ENCODE measurements at places on chromosomes 11 and 22.
A peak's percentile ranks its signal among the peaks of the same experiment; 100 is the strongest.

DNA sequence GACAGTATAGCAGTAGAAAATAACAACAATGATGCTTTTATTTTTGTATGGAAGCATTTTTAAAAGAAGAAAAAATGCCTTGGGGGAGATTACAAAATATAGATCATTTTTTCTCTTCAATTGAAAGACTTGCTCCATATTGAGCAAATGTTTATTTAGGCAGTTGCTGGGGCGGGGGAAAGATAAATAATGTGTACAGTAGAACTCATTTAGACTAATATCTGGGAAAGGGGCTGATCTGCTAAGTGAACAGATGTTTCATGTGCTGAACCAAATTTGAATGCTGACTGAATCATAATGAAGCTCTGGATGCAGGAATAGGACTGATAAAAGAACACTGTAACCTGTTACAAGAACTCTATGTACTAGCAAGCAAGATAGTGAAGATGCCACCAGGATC, 457.1 kb upstream of the TENM4 start:
- DNase-seq, result no peak

DNA sequence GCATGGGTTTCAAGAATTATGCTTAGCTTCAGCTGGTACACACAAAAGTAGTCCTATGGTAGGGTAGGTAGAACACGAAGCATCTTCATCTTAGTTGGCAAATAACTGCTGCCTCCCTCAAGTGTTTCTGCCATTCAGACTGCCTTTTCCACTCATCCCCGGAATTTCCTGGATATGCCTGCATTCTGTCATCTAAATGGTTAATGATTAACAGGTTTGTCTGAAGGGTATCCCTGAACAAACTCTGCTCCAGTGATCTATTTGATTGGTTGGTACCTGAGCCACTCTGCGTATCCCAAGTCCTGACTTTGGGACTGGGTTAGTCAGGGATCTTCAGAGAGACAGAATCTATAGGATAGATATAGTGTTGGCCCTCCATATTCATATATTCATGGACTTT, 272.3 kb upstream of the RAG2 start:
- DNase-seq, result no peak

- DNase-seq, result no peak
Measured at GRCh38 chr22:29720811-29721323, 1.1 kb downstream of the CABP7 start.

- DNase-seq, result peak; percentile 77
Measured at GRCh38 chr11:41497974-41498373, 38.5 kb upstream of the LRRC4C start.

- no peak for DNase-seq
Measured at GRCh38 chr11:12085371-12086251, 24.8 kb upstream of the MICAL2 start.

- DNase-seq, result no peak
Measured at GRCh38 chr11:118207079-118207478, 17.7 kb downstream of the JAML start.

DNA sequence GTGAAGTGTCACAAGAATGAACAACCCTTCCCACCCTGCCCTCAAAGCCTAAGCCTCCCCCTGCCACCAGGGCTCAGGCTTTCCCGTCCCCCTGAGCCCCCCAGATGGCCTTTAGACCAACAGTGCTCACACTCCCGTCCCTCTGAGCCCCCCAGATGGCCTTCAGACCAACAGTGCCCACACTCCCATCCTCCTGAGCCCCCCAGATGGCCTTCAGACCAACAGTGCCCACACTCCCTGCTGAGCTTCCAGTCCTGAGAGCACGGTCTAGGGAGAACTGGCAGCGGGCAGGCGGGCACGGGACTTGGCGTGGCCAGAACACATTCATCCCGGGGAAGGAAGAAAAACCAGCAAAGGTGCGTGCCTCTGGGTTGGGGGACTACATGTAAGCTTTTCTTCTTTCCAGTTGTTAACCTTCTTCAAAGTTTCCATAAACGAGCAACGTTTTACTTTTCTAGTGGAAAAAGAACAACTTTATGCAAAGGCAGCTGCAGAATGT, 2.5 kb downstream of the MRGPRG start:
- no peak for DNase-seq

GRCh38 chr11:43736502-43737200, 56.1 kb downstream of the HSD17B12 start:
- peak; percentile 87 for DNase-seq

DNA sequence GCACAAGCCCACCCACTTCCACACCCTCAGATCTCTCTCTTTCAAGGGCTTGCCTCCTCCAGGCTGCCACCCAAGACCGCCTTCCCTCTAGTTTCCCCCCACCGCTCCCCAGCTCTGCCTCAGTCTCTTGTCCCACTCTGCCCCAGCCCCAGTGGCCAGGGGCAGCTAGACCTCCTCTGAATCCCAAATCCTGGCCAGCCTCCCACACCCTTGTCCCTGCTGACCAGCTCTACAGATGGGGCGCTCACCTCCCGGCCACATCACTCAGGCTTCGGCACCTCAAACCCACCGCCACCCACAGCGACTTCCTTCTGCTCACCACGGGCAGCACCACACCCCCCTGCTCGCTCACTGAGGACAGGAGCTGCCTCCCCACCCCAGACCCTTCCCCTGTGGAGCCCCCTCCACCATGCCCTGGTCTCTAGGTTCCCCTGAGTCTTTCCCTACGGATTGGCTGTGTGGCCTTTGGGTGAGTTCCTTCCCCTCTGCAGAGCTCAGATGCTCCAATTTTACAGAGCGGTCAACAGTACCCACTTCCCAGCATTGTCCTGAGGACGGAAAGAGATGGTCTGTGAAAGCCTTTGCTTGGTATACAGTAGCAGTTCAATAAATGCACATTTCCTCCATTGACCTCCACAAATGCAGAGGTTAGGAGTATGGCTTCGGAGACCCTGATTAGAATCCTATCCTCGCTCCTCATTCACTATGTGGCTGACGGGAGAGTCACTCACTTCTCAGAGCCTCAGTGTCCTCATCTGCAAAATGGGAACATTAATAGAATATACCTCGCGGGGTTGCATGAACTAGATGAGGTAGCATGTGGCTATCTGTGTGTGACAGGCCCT, 11.5 kb upstream of the SPI1 start:
- no peak for DNase-seq

DNA sequence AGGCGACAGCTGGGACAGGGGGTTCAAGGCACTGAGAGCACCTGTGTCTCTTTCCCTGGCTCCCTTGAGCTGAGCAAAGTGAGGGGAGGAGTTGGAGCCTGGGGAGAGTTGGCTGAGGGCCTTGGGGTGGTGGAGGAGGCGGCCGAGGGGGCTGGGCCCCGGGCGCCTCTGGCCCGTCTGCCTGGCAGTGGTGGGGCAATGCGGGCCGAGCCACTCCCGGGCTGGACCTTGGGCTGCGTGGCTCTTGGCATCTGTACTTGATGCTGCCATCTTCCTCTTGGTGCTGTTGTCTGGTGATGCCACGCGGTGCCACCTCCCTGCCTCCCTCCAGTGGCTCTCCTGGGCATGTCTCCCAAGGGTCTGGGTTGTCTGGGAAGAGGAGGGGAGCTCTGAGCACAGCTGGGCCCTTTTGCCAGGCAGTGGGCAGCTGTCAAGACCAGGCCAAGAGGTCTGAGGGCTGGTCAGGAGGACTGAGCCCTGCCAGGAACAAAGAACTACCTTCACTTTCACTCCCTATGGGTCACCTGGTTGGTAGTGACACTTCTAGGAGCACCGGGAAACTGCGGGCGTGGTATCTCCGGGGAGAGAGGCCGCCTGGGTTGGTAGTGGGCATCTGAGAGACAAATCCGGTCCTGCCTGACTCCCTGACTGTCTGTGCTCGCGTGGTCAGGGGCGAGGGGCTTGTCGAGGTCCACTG, 1.3 kb downstream of the GRIK4 start:
- no peak for DNase-seq

GRCh38 chr11:129612447-129612961, 203.1 kb upstream of the TMEM45B start:
- DNase-seq, result no peak

DNA sequence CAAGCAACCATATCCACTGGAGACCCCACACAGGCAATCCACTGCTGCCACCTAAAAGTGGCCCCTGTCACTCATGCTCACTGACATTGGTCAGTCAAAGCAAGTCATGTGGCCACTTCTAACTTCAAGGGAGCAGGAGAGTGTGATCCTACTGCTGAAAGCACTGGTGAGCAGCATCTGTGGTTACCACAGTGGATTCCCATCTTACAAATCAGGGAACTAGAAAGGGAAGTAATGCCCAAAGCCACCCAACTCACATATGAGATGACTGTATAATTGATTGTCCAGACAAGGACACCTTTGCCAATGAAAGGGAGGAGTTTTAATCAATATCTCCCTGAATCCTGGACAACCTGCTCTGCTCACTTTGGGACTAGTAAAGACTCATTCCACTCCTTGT, 17.7 kb downstream of the RCN1 start:
- no peak for DNase-seq

- no peak for DNase-seq
Measured at GRCh38 chr11:71116693-71117040, 135.7 kb downstream of the SHANK2 start.

DNA sequence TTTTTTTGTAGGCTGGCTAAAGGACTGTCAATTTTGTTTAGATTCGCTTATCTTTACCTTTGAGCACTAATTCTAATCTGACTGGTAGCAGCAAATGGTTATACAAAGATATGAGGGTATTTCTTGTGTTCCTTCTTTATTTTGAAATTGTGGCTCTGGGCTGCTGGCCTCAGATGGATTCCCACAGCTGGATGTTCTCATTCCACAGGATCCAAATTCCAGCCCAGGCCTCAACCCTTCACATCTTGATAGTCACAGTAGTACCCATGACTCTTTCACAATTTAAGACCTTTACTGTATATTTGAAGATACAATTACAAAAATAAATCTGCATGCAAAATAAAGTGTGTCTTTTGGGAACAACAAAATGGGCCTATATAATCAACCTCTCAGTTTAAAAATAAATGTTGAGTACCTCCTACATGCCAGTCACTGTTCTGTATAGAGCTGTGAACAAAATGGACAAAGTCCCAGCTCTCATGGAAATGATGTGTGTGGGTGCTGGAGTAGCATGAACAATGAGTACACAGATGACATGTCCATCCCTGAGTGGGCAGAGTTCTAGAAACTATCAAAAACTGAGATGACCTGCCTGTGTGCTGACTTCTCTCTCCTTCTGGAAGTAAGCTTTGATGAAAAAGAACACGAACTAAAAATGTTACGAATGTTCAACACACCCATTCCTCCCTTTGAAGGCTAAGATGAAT, 51.7 kb upstream of the FBXO3 start:
- no peak for DNase-seq

DNA sequence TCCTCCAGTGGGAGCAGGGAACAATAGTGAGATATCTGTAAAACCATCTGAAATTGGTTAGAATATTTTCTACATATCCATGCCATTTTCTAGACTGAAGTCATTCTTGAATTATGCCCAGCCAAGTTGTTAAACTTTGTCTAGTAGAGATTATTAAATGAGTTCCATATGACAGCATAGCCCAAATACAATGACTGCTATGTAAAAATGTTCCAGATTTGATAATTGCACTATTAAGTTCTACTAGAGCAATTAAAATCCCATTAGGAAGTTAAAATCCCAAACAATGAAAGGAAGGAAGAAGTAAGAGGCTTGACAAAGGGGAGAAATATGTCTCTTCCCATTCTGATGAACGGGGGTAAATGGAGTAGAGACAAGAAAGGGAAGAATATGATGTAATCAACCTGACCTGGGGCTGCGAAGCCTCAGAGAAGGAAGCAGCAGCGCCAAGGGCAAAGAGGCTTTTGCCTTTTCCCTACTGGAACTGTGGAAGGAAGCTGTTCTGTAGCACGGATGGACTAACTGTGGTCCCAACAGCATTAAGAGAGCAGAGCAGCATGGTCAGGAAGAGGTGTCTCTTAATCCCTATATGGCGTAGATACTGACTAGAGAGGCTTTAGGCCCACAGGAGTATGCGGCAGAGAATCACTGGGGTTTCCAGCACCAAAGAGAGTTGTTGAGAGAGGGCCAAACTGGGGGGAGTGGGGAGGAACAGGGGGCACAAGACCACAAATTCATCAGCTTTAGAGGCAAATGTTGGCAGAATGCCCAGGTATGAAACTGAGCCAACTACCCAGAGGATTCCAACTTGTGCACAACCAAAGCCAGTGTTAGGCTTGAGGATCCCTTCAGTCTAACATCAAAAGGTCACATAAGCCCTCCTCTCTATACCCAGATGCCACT, 26.7 kb downstream of the RRP8 start:
- DNase-seq, result peak; percentile 80

DNA sequence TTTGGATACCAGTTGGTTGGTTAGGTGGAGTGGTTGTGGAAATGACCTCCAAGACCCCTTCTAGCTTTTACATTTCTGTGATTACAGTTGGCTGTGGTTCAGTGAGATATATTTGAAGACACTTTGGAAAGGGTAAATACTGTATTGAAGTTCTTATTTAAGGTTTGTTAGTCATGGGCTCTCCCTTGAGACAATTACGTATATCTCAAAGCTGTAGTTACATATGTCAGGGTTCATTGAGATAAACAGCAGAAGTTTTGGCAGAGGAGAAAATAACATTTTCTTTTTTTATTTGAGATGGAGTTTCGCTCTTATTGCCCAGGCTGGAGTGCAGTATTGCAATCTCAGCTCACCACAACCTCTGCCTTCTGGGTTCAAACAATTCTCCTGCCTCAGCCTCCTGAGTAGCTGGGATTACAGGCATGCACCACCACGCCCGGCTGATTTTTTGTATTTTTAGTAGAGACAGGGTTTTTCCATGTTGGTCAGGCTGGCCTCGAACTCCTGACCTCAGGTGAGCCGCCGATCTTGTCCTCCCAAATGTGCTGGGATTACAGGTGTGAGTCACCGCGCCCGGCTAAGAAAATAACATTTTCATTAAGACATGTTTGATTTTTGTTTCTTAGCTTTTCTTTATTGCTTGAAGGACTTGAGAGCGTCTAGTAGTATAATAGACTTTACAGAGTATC, 1.9 kb downstream of the RNF121 start:
- no peak for DNase-seq

DNA sequence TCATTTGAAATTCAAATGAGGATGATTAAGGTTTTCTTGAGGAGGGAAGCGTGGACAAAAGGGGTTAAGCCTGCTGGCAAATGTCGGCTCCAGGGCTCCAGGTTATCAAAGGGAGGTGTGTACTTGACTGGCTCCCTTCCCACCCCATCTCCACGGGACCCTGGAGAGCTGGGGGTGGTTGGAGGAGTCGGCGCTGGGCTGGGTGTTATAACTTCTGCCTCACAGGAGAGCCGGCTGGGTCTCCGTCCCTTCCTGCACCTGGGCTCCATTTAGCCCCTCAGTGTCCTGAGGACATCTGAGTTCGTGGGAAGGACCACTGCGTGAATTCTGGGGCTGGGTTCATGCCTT, 15.6 kb downstream of the POU2F3 start:
- DNase-seq, result no peak

DNA sequence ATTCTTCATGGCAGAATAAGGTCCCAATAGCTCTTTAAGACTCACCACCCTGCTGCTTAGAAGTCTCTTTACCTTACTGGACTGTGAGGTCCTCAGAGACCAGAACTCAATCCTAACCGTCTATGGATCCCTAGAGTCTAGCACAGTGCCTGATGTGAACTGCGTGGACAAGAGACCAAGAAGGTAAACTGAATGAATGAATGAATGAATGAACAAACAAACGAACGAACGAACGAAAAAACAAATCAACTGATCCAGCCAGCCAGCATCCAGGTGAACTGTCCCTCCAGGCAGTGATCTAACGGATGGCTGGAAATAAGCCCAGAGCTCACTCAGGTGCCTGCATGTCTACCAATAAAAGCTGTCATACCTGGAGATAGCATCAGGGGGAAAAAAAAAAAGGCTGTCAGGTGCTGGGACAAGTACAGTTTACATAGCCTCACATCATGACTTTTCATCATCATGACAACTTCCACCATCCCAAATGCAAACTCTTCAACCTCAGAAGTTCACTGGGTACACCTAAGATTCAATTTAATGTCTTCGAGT, 59.8 kb downstream of the PACSIN2 start:
- DNase-seq, result no peak

GRCh38 chr11:16512198-16512898, 156.0 kb upstream of the SOX6 start:
- DNase-seq, result peak; percentile 51

Data from fibroblast of lung (primary cell).